SK-MEL-5 (cell line): ENCODE measurements at places on chromosomes 5 and 9.

GRCh38 chr9:110731437-110732028, 62.9 kb downstream of the MUSK start:
- DNase-seq: no peak

DNA sequence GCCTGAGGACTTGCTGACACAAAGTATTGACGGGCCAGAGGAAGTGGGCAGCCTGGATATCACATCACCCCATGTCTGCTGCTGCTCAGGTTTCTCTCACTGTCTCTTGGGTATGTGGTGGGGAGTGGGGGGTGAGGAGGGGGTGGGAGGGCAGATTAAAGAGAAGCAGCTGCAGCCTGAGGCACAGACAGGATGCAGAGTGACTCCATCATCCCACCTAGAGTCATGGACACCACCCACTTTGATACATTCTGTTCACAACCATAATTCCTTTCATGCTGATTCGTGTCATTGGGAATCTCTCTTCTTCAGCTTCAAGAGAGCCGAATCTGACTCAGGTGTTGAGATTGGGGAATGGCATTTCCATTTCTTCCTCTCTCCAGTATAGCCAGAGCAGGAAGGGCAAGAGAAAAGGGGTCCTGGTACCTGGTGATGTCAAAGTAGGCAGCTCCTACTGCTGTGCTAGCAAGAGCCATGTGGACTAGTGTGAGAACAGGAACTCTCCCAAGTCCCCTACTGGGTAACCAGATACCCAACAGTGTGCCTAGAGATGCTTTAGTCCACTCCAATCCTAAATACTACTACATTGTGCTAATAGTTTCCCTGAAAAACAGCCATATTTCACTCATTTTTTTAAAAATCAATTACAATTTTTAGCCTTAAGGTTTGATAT, 22.4 kb downstream of the GRAMD2B start:
- DNase-seq: no peak

DNA sequence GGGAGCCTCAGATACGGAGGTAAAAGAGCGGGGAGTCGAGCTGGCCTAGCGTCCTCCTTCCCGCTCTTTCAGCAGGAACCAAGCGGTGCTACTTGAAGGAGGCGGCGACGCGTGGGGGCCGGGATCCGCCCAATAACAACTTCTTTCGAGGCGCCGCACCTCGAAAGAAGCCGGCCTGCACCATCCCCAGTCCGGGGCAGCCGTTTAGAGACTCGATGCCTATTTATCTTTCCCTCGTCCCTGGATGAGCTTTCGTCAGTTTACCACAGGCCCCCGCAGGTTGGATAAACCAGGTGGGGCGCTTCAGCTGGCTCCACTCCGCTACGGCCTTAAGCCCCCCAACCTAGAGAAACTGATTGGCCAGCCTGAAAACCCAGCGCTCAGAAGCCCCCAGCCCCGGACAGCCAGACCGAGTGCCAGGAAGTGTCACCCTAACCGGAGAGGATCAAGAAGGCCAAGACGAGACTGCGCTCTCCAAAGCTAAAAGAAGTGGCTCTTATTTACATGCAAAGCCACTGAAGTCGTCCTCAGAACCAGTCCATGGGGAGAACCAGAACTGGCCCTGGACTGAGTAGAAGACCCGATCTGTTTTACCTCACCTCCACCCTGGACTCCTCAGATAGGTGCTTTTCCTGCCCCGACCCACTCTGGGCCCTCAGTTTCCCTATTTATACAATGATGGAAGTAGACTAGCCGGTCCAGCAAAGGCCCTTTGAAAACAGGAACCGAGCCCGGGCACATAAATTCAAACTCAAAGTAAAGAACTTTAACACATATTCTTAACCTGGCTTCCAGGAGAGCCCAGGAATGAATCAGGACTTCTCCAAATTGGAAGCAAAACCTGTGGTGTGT, 1.4 kb downstream of the HAND1 start:
- DNase-seq: no peak

DNA sequence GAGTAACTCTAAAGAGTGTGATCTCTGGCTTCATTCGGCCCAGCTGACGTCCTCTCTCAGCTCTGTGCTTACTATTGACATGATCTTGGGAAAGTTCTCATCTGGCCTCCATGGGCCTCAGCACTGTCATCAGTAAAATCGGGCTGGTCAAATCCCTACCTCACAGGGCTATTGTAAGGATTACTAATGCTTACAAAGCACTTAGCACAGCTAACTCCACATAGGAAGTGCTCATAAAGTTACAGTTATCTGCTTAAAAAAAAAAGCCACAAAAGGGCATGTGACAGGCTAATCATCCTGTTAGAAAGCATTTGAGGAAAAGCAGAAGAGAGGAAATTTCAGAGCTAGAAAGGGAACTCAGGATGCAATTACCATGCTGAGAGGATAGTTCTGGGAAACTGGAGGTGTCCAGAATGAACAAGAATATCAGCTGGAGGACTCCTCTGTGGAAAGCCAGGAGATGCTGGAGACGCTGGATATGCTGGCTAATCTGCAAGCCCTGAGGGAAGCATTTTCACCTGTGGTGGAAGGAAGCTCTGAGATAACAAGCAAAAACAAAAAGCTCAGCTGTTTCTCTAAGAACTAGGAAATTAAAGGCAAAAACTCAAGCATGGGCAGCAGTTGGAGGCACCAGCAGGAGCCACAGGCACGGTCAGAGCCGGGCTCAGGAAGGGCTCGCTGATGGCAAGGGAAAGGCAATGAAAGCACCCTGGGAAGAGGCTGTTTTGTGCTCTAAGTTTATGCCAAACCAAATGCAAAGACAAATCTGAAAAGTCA, 4.4 kb upstream of the BHMT start:
- peak; percentile 23 for DNase-seq

DNA sequence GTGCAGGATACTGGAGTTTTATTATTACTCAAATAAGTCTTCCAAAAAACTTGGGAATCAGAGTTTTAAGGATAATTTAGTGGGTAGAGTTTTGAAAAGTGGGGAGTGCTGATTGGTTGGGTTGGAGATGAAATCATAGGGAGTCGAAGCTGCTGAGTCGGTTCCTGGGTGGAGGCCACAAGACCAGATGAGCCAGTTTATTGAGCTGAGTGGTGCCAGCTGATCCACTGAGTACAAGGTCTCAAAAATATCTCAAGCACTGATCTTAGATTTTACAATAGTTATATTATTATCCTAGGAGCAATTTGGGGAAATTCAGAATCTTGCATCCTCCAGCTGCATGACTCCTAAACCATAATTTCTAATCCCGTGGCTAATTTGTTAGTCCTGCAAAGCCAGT, 804.9 kb upstream of the SEMA6A start:
- no peak for DNase-seq

- DNase-seq: no peak
Measured at GRCh38 chr5:159772698-159773061, 143.6 kb upstream of the ADRA1B start.

DNA sequence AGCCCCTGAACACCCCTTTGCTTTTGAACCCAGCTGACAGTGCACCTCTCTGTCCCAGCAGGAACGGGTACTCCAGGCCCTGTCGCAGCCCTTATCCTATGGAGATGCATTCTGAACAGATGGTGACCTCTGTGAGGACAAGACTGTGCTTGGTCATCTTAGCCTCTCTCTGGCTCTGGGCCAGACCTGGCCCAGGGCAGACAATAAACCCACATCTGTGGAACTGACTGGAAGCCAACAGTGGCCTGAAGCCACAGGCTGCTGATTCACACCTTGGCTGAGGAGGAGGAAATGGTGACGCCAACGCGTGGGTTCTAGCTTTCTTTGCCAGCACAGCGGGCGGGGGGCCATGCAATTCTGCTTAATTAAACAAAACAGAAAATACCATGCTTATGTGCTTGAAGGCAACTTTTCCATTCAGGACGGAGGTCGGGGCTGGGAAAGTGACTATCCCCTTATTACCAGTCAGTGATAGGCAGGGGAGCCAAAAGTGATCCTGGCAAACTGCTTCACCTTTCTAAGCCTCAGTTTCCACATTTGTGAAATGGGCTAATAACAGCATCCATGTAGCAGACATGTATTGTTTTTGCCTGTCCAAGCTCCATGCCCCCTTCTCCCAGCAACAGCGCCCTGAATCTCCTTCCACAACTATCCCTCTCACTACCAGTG, 10.8 kb downstream of the SH3PXD2B start:
- DNase-seq: peak; percentile 72

DNA sequence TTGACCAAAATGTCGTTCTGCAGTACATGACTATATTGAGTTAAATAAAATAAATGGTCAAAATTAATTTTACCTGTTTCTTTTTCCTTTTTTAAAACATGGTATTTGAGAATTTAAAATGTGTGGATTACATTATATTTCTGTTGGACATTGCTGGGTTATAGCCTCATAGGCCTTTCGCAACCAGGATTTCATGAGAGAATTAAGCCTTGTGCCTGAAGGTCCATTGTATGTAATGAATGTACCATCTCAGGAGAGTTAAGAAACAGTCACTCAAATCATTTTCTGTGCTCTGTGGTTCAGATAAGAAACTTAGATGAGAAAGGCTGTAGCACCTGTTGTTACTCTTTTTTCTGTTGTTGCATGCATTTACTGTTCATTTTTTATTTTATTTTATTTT, 103.5 kb downstream of the ANGPTL2 start:
- DNase-seq: no peak

GRCh38 chr9:98599566-98600216, 109.0 kb downstream of the GABBR2 start:
- DNase-seq: no peak

GRCh38 chr5:151016700-151017099, 3.7 kb upstream of the GPX3 start:
- no peak for DNase-seq

DNA sequence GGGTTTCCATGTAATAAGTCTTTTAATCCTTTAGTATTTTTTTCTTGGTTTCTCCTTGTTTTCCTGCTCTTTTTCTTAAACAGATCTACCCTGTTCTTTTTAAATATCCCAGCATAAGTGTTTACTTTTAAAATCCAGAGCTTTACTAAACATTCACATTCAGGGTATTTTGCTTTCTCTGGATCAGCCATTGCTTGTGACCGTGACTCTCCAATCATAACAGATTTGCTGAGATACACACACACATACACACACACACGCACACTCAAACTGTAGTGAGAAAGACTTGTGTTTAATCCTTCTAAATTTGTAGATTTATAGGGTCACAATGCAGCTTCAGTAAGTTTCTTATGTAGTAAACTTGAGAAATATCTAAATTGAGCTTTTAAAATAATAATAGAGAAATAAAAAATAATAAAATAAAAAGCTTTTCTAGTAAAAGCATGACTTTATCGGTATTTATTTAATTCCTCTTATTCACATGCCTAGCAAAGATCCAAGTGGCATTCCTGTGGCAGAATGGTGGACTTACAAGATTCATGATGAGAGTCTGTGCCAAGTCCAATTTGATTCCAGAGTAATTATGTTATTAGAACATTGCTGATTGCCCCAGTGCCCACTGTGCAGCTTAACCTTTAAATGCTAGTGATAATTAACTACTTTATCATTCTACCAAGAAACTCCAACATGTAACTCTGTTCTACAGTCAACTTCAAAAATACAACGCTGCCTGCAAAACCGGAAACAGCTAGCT, 129.0 kb downstream of the TLE4 start:
- DNase-seq: no peak

DNA sequence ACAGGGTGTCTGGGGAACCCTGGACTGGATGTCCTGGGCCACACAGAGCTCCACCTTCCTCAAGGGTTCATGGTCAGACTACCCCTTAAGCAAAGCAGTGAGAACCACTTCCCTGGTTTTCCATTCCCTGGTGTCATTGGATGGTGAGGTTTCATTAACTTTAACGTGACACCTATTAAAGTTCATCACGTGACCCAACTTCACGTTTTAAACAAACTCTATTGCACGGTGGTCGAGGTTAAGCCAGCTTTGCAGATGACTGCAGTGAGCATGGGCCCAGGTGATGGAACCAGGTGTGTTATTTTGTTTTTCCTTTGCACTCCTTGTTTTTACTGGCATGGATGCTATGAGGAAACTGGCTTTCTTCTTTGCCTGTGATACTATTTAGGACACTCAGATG, 385.7 kb upstream of the IRX1 start:
- DNase-seq: no peak

DNA sequence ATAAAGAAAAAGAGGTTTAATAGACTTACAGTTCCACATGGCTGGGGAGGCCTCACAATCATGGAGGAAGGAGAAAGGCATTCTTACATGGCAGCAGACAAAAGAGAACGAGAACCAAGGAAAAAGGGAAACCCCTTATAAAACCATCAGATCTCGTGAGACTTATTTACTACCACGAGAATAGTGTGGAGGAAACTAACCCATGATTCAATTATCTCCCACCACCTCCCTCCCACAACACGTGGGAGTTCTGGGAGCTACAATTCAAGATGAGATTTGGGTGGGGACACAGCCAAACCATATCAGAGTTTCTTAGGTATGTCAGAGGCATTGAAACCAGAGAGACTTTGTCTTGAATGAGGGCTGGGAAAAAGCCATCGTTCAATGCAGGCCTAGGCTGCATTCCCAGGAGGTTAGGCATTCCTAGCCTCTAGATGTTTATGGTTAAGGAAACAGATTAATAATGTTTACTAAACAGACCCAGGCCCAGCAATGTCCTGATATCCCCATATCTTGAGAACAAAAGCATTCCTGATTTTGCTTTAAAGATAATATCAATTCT, 7.5 kb upstream of the PAIP1 start:
- no peak for DNase-seq

DNA sequence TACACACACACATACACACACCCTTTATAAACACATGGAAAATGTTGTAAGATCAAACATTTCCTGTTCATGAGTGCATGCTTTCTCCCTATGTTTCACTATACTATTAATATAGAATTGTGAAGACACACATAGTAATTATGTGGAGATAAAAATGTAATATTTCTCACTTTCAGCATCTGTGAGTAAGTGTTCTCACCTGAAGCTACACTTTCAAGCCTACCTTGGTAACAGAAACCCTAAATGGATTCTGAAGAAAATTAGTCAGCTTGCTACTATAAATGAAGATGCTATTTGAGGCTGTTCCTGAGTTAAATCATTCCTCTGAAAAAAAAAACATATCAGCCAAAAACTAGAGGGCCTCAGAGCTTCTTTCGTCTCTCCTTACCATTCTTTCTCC, 81.1 kb upstream of the GNA14 start:
- no peak for DNase-seq

GRCh38 chr5:89168766-89169165, 285.8 kb upstream of the MEF2C start:
- no peak for DNase-seq

- DNase-seq: peak; percentile 78
Measured at GRCh38 chr5:98941131-98941883, 12.5 kb upstream of the CHD1 start.

DNA sequence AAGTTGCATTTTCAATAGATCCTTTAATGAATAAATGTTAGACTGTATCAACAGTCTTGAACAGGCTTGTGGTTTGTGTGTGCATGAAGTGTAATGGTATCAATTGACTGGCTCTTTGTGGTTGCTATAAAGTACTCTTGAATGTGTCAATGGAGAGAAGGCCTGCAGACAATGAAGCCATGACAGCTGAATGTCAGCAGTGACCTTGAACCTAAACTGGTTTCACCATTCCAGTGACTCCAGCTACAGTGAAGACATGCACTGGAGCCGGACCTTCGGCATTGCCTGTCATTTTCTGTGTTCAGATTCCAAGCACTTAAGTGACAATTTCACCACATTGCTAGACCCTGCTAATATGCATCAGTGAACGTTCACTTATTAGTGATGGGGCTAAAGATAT, 276.0 kb upstream of the TMEM161B start:
- DNase-seq: no peak

GRCh38 chr5:166979307-166979895, 1312.0 kb upstream of the WWC1 start:
- no peak for DNase-seq

- DNase-seq: no peak
Measured at GRCh38 chr9:4130166-4130565, 169.7 kb downstream of the GLIS3 start.
